ENCODE measurements at places on chromosomes 5 and 9.

GRCh38 chr9:135602789-135603481 is 36.4 kb downstream of the GLT6D1 start:
- DNase-seq, result peak; percentile 37

DNA sequence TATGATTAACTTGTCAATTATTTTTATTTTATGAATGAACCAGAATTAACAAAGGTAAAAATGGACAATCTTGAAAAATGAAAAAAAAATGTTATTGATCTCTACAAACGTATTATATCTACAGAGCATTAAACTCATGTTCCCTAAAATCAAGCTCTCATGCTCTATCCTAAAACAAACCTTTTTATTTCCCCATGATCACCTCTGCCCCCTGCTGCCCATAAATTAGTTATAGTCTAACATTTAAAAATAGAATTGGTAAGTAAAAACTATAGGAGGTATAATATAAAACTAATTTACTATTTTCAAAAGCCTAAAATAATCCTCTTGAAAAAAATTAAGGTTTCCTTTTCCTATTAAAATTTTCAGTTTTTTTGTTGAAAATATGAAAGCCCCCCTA is 168.0 kb upstream of the POU5F2 start:
- peak; percentile 45 for DNase-seq

DNA sequence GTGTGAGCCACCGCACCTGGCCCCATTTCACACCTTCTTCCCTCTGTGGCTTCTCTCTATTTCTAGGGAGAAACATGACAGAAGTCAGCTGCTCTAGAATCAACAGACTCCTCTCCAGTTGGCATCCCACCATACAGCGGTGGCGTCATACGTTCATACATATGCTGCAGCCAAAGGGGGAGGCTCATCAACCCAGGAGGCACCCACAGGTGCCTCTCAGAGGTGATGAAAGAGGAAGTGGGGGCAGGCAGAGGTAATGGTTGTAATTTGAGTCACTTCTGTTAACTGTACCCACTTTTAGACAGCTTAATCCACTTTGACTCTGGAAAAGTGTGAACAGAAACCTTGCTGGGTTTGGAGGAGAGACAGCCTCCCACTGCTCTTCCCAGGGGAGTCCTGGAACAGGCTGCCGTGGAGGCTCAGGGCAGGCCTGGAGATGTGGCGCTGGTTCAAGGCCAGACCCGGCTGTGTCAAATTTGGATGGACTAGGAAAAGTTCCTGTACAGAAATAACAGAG is 47.3 kb upstream of the SUB1 start:
- DNase-seq, result no peak

DNA sequence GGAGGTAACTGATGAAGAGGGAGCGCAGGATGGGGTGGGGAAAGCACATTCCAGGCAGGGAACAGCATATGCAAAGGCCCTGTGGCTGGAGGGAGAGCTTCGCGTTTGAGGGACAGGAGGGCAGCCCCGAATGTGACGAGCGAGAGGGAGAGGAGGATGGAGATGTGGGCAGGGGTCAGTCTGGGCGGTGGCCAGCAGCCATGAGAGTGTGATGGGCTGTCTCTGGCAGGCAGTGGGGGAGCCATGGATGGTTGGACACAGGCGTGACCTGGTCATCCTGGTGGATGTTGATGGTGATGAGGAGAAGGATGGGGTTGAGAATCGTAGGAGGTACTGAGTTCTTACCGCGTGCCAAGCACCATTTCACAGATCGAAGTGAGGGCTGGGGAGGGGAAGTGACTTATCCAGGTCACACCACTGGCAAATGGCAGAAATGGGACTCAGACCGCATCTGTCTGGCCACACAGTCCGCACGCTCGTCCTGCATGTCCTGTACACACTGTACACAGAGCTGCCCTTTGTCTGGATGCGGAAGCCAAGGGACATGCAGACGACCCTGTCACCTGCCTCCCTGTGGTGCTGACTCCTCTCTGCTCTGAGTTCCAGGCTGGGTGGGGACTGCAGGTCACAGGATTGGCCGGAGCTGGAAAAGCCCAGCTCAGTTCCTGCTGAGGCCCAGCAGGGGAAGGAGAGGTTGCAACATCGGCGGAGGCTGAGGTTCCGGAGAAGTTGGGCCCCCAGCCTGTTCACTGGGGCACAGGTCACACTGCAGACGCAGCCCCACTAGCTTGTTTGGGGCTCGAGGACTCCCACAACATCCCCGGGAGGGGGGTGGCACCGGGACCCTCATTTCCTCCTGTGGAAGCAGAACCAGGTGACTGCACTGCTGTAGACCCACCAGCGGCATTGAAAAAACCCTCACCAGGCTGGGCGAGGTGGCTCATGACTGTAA is 165.6 kb upstream of the IER5L start:
- DNase-seq, result peak; percentile 76

- DNase-seq, result no peak
These were observed 255.8 kb downstream of the SLCO4C1 start for GRCh38 chr5:102040326-102040725.

GRCh38 chr9:98880311-98881015 is 63.2 kb upstream of the COL15A1 start:
- DNase-seq, result no peak

- no peak for DNase-seq
These were observed 13.1 kb downstream of the NACC2 start for GRCh38 chr9:136081826-136082495.

DNA sequence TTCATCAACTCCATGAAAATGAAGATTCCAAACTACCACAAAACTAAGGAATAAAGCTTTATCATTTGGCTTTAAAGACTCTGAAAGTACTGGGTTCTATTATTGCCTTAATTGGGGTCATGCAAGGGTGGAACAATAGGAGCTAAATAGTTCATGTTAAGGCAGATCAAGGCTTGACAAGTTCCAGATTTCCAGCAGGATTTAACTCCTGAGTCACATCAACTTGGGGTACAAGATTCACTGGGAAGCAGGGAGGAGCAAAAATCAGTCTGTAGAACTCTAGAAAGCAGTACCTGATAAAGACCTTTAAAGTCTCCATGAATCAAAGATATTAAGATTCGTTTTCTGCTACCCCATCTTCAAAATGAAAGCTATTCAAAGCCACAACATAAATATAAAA is 41.9 kb upstream of the GLRX start:
- no peak for DNase-seq

DNA sequence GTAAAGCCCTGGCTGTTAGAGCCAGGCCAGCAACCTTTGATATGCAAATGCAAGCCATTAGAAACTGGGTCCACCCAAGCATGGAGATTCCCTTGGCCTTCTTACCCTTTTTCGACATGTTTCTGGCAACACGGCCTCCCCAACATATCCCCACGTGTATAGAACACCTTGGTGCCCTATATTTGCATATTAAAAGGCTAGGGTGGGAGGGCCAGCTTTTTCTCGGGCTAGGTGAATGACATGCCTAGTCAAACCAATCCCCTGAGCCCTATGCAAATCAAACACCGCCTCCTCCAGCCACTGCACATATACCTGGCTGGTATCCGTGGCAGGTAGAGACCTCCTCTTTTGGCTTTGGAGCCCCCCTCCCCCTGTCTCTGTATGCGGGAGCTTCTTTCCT is 55.6 kb upstream of the ZFR start:
- no peak for DNase-seq

DNA sequence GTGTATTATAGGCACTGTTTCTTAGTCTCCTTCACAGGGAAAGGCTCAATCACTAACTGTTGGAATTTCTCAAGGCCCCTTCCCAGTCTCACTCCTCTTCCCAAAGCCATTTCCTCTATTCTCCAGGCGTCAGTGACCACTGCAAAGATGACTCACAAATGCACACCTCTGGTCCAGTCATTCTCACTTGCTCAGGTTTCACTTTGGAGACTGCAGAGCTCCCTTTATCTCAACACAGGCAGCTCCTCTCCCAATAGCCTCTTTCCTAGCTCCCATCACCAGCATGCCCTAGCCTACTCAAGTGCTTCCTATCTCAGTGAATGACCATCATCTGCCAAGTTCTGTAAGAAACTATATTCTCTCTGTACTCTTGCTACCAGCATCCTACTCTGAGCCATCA is 323.6 kb downstream of the NTRK2 start:
- DNase-seq, result no peak
